ENCODE measurements at places on chromosomes 4 and X.

DNA sequence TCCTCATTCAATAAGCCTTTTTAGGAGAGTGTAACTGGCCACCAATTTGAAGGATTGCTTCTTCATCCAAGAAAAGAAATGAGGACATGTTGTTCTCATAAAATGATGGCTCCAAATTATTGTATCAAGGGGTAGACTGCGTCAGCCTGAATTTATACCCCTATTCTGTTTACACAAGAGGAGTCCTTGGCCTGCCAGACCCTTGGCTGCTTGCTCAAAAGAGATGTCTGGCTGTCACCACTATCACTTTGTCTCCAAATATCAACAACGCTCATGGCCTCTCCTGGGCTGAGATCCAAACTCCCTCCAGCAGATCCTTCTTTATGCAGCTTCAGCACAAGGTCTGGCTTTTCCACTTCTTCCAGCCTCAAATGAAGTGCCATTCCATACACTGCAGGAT lies 127.9 kb downstream of the OR13H1 start:
- DNase-seq, result no peak

DNA sequence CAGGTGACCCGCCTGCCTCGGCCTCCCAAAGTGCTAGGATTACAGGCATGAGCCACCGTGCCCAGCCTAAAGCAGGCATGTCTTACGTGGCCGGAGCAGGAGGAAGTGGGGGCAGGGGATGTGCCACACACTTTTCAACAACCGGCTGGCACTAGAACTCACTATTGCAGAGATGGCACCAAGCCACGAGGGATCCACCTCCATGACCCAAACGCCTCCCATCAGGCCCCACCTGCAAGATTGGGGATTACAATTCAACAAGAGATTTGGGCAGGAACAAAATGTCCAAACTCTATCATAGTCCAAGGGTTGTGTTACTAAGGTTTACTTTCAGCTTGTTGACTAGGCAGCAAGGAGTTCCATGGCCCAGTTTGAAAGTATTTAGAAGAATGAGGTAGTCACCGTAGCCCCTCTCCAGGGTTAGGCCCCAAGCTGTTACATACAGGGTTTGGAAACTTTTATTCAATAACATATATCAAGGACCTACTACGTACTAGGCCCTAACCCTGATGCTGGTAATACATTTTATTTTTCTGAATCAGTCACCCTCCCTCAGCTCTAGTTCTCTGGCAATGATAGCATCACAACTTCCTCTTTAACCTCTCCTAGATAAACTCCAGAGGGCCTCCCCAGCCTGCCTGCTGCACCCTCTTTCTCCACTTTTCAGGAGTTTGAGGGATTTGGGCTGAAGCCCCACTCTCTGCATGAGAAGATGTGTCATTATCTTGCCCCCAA lies 18.0 kb upstream of the TBC1D14 start:
- no peak for DNase-seq

DNA sequence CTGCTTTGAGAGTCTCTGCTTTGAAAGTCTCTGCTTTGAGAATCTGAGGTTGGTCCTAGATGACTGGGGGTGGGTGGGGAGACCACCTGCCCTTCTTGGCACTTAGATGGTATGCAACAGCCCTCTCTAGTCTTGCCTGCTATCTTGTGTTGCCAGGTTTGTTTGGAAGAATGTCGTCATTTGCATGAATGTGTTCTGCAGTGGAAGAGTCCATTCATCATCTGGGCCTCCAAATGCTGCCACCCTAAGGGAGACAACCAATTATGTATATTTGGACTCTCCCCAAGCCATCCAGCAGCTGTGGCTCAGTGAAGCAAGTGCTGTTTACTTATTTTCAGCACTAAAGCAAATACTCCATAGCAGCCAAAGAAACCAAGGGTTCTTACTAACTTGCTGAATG lies 44.6 kb upstream of the TRPC5OS start:
- no peak for DNase-seq

GRCh38 chr4:157293673-157294072 lies 73.1 kb downstream of the GRIA2 start:
- no peak for DNase-seq

GRCh38 chr4:62301500-62301899 lies 1101.4 kb downstream of the ADGRL3 start:
- DNase-seq, result no peak

DNA sequence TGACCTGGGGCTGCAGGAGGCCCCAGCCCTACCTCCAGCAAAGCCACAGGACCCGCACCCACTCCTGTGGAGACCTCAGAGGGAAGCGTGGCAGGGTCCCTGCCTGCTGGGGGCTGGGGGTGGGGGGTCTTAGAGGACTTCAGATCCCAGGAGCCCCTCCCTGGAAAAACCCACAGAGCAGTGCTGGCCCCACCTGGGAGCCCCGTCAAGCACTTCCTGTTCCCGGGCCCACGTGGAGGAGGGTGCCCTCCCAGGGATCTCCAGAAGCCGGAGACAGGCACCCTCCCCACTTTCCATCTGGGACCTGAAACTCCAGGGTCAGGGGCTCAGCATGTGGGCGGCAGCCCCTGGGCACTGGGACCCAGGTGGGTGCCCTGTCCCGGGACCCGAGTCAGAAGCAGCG lies 32.0 kb downstream of the TACC3 start:
- no peak for DNase-seq

GRCh38 chrX:142095651-142096245 lies 109.3 kb downstream of the MAGEC2 start:
- DNase-seq, result no peak

GRCh38 chrX:136021160-136021559 lies 35.9 kb downstream of the SLC9A6 start:
- no peak for DNase-seq

- no peak for DNase-seq
Measured at GRCh38 chr4:70908993-70909556, 6.9 kb downstream of the MOB1B start.

DNA sequence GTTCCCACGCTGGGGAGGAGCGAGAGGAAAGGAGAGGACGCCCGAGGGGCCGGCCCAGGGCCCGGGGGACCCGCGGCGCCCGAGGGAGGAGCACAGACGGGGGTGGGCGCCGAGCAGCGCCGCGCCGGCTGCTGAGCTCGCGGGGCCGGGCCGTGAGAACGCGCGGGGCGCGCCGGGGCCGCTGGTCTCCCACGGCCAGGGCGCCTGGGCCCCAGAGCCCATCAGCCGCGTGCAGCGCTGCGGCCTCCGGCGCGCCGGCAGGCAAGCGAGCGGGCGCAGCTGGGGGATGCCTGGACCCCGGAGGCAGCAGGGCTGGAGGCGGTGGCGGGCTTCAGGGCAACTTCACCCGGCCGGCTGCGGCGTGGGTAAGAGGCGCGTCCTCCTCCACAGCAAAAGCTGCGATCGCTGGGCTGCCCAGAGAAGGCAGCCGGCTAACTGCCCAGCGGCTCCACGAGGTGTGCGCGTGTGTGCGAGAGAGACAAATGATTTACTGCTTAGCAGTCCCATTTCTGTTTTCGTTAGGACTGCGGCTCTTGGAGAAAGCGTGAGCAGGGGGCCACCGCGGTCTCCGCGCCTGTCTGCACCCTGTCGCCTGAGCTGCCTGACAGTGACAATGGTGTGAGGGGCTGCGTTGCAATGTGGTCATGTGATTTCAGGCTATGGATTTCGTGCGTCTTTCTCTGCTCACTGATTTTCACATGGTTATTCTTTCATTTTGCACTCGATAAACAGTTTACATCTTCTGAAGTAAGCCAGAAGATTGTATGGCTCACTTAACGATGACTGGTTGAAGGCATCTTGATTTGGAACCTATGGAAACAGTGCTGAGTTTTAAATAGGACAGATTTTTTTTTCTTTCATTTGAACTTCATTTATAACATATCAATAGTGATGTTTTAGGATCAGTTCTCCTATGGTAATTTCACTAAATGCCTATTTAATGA lies 1.2 kb downstream of the GUCY1A1 start:
- no peak for DNase-seq

- no peak for DNase-seq
Measured at GRCh38 chr4:155371432-155372043, 5.2 kb downstream of the MAP9 start.

DNA sequence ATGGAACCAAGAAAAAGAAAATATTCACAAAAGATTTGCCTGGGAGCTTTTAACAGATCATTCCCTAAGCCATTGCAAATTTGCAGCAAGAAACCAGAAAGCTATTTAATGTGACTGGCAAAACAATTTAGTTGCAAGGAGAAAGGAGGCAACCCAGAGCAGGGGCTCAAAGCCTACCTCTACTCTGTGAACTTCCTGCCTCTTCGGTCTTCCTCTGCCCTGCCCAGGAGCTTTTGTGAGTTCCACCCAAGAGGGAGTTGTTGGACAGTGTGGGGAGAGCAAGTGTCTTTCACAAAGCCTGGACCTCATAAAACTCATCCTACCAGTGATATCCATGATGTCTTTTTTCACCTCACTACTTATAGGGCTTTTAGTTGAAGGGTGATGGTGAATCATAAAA lies 107.4 kb downstream of the AFF1 start:
- DNase-seq, result no peak

- DNase-seq, result no peak
Measured at GRCh38 chr4:8236106-8236919, 33.2 kb upstream of the HTRA3 start.

DNA sequence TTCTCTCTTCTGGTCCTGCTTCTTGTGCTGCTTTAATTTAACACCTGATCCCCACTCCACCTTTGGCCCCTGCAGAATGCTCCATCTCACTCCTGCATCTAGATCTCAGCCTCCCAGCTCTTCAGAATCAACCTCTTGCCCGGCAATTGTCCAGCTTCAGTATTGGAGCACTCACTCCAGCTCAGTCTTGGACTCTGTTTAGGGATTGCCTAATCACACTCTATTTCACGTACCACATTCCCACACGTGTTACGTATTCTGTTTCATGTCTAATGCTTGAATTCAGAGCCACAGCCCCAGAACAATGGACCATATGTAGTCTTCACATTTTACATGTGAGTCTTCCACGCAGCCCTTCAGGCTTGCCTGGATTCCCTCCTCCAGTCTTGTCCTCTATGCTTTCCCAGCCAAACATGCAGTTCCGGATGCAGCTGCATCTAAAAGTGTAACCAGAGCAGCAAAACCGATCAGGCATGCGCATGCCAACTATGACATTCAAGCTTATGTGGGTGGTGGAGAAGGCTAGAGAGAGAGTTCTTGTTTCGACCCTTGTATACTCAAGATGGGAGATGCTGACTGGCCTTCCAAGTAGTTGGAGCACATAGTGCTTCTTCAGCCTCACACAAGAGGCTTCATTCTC lies 105.2 kb upstream of the FAM9A start:
- no peak for DNase-seq

- DNase-seq, result no peak
Measured at GRCh38 chrX:120468071-120468470, 1.0 kb downstream of the LAMP2 start.
